ENCODE measurements at places on chromosomes 2 and 18.

GRCh38 chr2:60818272-60818671 is 62.2 kb downstream of the PAPOLG start:
- no peak for DNase-seq

DNA sequence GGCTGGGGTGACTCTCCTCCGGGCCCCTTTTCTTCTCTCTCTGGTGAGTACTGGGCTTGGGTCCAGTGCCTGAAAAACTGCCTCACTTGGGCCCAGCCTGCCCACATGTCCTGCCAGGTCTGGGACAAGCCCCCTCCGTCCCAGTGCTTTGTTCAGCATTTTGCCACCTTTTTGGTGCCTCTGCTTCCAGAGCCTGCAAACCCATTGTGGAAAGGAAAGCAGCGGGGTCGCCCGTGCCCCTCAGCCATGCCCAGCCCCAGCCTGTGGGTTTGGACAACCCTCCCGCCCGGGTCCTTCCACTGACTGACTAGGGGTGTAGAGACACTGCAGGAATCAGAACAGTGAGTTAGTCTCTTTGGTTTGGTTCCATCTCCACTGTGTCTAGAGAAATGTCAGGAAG is 140.7 kb upstream of the ALKAL2 start:
- DNase-seq = no peak

DNA sequence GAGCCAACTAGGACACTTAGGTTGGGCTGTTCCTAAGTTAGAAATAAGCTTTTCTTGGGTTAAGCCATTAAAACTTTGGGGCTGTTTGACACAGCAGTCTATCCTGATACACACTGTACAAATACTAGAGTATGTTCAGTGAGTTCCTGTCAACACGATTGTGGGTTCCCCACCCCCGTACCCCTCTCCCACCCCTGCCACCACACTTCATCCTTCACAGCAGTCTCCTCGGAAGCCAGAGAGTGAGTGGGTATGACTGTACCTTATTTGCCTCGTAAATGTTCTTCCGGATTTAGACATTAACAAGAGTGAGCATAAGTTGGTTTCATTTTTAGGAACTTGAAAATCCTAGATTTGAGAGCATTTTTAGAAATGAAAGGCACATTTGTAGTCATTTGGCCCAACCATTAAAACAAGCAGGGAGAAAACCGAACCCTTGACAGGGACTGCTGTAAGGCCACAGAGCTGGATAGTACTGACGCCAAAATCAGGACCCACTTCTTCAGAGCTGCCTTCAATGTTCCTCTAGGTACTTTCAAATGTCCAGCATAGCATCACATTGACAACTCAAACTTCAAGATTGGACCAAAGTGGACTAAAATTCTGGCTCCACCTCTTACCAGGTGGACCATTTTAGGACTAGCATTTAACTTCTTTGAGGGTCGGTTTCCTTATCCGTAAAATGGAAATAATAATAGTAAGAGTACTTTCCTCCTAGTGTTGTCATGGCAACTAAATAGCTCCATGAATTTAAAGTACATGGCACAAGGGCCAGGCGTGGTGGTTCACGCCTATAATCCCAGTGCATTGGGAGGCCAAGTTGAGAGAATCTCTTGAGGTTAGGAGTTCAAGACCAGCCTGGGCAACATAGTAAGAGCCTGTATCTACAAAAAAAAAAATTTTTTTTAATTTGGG is 166.3 kb upstream of the SERTAD2 start:
- no peak for DNase-seq

- DNase-seq = peak; percentile 37
Measured at GRCh38 chr2:234980451-234981187, 28.8 kb downstream of the SH3BP4 start.

- DNase-seq = no peak
Measured at GRCh38 chr2:187054501-187055319, 205.7 kb upstream of the ZSWIM2 start.

DNA sequence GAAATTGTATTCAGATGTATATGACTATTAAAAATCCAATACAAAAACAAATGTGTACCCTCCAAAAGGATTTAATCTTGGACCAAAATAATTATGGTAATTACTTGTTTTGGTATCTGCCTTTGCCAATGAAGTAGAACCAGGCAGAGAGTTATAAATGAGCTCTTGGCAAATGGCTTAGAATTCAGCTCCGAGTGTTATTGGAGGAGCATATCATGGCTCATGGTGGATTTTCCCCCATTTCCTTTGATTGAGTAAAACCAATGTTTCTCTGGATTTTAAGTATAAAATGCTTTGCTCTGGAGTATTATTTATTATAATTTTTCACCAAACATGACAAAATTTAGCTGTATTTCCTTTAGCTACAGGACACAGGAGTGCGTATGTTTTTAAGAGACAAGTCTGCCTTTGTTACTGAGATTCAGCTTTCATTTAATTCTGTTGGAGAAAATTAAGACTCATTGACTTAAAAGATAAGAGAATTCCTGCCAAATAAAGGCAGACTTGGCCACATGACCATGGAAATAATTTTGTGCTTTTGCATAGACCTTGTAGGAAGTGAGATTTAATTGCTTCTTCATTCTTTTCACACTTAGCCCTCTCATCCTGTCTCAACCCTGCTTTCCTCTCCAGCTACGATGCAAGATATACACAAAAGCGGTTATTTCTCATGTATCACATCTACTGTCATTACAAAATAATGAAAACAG is 281.0 kb upstream of the SOX11 start:
- DNase-seq = no peak

- DNase-seq = no peak
Measured at GRCh38 chr2:37569131-37569823, 102.2 kb downstream of the CDC42EP3 start.

DNA sequence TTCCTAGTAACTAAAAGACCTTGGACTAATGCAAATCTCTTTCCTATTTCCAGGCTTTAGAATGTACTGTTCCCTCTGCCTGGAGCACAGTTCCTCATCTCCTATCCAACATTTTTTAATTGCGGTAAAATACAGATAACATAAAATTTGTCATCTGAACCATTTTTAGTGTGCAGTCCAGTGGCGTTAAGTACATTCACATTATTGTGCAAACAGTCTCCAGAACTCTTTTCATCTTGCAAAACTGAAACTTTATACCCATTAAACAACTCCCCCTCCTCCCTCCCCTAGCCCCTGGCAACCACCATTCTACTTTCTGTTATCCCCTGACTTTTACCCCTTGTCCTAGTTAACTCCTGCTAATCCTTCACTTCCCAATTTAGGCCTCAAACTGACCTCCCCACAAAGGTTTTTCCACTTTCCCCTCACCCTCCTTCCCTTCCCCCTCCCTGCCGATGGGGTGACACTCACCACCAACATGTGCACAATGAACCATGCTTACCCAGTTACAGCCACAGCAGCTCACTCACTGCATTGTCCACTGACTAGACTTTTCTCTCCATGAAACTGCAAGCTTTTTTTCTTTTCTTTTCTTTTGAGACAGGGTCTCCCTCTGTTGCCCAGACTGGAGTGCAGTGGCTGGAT is 54.8 kb downstream of the KIAA2012 start:
- DNase-seq = no peak

DNA sequence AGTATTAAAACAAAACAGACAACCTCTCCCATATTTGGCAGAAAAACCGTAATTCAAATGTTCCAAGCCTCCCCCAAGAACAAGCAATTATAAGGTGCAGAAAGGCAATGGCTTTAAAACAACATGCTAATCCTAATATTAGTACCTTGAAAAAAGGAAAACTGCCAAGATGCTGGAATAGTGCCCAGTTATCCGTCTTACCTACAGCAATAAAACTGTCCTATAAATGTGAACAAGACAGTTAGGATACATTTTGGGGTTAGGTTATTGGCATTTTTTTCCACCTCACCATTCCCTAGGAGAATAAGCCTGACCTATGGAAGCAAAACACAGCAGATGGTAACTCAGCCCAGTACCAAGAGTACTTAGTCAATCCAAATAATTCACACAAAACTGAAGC is 83.2 kb downstream of the TCF4 start:
- no peak for DNase-seq

- no peak for DNase-seq
Measured at GRCh38 chr2:17793296-17793695, 23.0 kb upstream of the MSGN1 start.

DNA sequence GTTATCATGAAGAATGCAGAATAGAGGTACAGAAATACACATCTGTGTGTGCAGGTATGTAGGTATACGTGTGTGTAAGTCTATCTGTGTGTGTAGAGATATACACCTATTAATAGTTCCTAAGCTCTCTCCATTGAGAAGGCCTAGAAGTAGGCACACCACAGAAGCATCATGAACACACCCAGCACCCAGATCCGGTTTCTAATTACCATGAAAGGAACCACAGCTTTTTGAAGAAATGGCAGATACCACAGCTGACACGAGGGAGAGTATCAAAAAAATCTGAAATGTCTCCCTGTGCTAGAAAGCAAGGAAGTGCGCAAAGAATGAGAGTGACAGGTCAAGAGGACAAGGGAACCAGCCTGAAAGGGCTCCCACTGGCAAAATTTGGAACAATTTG is 27.7 kb upstream of the AP1S3 start:
- no peak for DNase-seq

DNA sequence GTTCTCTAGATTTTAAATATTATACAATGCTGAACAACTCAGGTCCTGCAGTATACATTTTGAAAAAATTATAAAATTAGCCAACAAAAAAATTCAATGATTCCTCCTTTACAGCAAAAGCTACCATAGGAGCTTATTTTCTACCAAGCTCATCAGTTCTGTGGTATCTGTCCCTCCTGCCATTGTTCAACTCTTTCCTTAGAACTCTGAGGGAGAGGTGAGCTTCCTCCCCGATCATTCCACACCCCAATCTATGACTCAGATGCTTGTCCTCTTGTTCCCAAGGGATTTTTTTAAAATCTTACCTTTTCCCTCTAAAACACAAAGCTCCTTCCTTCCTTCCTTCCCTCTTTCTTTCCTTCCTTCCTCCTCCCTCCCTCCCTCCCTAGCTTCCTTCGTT is 13.5 kb downstream of the DPP4 start:
- DNase-seq = no peak

- DNase-seq = peak; percentile 75
Measured at GRCh38 chr2:10538224-10538894, 90.2 kb upstream of the ODC1 start.

- no peak for DNase-seq
Measured at GRCh38 chr2:131156452-131157149, 51.5 kb downstream of the PLEKHB2 start.

- no peak for DNase-seq
Measured at GRCh38 chr2:212416086-212416485, 122.5 kb downstream of the ERBB4 start.

DNA sequence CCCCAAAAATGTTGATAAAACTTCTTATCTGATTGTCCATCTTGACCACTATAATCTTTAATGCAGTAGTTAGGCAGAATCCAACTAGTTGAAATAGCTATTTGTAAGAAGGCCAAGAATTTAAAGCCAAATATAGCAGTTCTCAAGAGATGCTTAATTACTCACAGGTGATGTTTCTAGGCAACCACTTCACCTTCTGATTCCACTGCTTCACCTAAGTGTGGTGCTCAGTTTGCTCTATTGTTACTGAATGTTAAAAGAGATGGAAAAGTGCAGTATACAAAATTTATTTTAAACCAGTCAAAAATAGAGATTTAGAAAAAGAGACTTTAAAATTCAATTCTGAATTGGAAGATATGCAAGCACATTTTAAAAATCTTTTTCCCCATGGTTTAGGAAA is 539.4 kb downstream of the ZNF804A start:
- no peak for DNase-seq

- peak; percentile 13 for DNase-seq
Measured at GRCh38 chr2:174176898-174177297, 71.4 kb downstream of the OLA1 start.

- DNase-seq = no peak
Measured at GRCh38 chr2:3613524-3613905, 18.6 kb downstream of the COLEC11 start.

DNA sequence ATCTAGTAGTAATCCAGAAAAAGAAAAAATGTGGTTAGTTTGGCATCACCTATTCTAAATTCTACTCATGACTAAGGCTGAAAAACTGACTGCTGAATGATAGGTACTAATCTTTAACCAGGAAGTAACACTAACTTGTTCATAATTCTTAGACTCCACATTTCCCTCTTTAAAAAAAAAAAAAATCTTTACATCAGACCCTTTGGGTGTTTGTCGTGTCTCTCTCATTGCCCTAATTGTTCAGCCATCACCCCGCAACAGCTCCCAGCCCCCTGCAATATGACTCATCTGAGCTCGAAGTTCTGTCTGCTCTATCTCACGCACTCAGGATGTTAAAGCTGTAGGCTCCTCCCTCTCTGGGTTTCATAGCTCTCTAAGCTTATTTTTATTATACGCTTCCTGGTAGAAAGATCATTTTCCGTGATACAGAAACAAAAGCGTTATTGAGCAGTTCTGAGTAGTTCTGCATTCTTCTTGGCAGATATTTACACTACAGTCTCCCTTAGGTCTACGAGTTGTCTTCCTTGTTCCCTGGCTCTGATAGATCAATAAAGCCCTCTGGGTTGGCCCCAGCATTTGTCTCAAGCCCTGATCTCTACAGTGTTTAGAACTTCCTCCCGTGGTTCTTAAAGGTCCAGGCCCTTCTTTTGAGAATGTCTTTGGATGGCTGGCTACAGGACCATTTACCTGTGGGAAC is 95.6 kb downstream of the TNFRSF11A start:
- peak; percentile 54 for DNase-seq

- no peak for DNase-seq
Measured at GRCh38 chr18:62717925-62718800, 2.8 kb downstream of the PHLPP1 start.

All from brain microvascular endothelial cell (primary cell).